Ureter (tissue), 1 donor: ENCODE measurements at places on chromosomes 13 and 19.

DNA sequence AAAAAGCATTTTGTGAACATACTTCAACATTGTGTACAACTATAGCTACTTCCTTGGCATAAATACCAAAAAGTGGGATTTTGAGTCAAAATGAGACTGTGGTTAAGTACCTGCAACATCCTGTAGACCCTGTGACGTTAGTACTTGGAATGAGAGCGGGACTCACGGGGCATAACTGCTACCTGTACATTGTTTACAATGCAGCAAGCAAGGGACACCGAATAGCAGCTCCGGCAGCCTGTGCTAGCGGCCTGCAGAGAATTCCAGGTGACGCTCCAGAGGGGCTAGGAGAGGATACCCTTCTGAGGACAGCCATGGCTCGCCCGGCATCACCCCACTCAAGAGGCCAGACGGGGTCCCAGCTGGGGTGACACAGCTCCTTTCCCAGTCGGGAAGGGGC lies 824 bp upstream of the ZNF331 start:
- no peak for DNase-seq

DNA sequence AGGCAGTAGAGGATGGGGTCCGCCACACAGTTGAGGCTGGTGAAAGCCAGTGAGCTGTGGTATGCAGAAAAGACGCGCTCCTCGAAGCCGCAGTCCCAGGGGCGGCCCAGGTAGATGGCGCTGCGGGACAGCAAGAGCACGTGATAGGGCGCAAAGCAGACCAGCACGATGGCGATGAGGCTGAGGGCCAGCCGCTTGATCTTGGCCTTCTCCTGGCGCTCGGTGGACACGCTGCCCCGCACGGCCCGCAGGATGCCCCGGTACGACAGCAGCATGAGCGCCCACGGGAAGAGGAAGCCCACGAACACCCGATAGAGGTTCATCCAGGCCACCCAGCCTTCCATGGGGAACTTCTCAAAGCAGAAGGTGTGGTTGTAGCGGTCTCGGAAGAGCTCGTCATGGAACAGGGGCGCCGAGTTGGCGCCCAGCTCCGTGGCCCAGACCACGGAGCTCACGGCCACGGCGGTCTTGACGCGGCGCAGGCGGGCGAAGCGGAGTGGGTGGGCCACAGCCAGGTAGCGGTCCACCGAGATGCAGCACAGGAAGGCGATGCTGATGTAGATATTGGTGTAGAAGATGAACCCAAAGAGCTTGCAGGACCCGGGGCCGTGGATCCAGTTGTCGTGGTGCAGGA lies 6.5 kb upstream of the OPA3 start:
- DNase-seq: no peak

GRCh38 chr13:56718791-56719190 lies 421.9 kb upstream of the PRR20A start:
- no peak for DNase-seq

DNA sequence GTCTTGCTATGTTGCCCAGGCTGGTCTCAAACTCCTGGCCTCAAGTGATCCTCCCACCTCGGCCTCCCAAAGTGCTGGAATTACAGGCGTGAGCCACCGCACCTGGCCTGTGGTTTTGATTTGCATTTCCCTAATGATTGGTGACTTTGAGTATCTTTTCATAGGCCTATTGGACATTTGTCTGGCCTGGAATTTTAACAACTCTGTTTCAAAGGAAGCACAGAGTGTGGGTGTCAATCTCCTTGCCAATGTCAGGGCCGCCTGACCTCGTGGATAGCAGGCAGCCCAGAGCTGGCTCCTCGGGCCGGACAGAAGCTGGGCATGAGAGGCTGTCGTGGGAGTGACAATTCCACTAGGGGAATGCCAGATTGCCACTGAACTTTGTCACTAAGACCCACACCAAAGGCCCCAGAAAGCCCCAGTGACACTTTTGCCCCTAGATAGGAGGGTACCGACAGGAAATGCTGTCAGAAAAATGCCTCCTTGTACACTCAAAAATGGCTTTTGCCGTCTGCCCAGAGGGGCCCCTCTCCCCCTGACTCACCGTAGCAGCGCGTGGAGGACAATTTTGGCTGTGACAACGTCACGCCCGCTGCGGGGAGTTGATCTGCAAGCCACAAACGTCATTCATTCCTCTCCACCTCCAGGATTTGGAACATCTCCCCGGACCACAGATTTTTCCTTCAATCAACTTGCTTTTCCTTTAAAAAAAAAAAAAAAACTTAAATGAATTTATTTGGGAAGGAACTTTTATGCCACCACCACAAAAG lies 11.7 kb upstream of the ADGRE5 start:
- DNase-seq: no peak

DNA sequence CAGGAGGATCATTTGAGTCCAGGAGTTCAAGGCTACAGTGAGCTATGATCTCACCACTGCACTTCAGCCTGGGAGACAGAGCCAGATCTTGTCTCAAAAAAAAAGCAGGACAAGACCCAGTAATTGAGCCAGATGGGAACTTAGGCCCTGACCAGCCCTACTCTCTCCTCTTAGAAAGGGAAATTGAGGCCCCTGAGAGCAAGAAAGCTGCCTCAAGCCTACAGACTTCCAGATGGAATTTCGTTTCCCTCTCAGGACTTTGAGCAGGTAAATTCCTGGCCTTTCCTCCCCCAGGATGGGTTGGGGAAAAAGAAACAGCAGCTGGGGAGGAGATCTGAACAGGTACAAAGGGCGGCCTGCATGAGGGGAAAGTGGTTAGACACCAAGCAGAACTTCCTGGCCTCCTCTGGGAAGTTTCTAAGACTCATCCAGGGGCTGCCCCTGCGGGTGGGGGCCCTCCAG lies 3.6 kb upstream of the BCL3 start:
- DNase-seq: no peak

- DNase-seq: no peak
Measured at GRCh38 chr19:44722131-44723121, 23.5 kb downstream of the CEACAM16 start.

GRCh38 chr13:73943137-73943964 lies 190.9 kb downstream of the KLF12 start:
- DNase-seq: no peak

GRCh38 chr13:88417801-88418200 lies 746.6 kb downstream of the SLITRK5 start:
- no peak for DNase-seq

DNA sequence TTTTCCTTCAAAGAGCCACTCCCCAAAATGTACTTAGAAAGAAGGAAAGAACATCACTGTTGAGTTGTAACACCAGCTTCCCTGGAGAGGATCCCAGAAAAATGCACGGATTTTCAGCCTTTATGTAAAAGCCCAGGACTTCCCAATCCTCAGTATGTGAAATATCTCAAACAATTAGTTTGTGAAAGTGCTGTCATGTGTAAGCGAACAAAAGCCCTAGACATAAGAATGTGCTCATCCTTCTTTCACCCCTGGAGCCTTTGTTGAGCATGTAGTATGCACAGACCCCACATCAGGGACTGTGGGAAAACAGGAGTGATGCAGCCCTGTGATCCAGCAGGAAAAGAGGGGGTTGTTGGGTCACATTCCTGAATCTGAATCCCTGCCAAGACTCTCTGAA lies 441.4 kb upstream of the ZNF507 start:
- DNase-seq: no peak

DNA sequence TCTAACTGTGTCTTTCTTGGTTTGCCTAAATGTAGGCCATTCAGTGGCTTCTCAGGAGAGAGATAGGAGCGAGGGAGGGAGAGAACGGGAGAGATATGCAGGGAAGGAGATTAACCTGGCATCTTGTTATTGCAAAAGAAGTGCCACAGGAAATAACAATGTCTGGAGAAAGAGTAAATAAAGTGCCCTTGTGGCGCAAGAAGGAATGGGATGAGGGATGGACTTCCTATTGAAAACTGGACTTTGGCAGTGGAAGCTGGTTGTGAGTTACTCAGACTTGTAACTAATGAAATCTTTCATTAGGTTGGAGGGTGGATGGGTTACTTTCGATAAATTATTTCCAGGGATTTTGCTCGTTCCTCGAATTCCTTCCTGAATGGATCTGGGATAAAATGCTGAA lies 136.1 kb downstream of the LACC1 start:
- DNase-seq: no peak

DNA sequence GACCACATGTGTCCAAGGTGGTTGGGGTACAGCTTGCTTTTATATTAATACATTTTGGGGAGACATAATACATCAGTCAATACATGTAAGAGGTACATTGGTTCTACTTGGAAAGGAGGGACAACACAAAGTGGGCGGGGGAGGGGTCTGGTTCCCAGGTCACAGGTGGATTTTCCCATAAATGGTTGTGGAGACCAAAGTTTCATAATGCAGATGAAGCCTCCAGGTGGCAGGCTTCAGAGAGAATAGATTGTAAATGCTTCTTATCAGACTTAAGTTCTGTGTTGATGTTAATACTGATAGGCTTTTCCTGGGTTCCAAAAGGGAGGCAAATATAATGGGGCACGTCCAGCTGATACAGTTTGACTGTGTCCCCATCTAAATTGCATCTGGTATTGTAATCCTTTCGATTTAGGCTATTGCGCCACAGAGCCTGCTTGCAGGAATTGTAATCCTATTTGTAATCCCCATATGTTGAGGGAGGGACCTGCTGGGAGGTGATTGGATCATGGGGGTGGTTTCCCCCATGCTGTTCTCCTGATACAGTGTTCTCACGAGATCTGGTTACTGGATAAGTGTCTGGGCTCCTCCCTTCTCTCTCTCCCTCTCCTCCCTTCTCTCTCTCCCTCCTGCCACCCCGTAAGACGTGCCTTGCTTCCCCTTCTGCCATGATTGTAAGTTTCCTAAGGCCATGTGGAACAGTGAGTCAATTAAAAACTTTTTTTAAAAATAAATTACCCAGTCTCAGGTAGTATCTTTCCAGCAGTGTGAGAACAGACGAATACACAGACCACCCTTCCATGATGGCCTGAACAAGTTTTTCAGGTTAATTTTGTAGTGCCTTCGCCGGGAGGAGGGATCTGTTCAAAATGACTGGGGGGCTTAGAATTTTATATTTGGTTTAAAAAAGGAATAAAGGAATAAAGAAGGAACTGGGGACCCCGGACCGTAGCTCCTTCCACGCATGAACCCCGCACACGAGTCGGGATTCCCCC lies 44.9 kb downstream of the ZNF823 start:
- DNase-seq: no peak

DNA sequence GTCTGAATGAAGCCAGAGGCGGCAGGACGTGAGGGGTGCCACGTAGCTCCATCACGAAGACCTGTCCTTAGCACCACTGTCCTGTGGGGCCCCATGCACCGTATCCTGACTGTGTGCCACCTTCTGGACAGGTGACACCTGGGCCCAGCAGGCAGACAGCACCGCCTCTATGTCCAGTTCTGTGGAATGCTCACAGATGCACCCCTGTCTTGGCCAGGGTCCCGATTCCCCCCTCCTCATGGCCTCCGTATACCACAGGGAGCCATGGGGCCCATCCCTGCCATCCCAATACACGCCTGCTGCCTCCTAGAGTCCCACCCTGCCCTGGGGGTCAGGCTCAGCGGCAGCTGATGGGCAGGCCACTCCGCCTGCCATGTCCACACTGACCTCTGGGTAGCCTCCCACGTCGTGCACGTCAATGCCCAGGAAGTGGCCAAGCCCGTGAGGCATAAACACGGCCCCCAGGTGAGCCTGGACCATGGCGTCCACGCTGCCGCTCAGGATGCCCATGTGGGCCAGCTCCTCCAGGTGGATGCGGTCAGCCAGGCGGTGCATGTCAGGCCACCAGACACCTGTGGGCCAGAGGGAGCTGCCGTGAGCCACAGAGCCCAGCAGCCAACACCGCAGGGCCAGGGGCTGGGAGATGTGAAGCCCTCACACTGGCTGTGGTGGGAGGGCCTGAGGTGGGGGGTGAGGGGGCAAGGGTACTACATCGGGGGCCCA lies 17.6 kb downstream of the CEBPG start:
- no peak for DNase-seq

GRCh38 chr13:22017226-22017625 lies 346.4 kb downstream of the FGF9 start:
- no peak for DNase-seq

DNA sequence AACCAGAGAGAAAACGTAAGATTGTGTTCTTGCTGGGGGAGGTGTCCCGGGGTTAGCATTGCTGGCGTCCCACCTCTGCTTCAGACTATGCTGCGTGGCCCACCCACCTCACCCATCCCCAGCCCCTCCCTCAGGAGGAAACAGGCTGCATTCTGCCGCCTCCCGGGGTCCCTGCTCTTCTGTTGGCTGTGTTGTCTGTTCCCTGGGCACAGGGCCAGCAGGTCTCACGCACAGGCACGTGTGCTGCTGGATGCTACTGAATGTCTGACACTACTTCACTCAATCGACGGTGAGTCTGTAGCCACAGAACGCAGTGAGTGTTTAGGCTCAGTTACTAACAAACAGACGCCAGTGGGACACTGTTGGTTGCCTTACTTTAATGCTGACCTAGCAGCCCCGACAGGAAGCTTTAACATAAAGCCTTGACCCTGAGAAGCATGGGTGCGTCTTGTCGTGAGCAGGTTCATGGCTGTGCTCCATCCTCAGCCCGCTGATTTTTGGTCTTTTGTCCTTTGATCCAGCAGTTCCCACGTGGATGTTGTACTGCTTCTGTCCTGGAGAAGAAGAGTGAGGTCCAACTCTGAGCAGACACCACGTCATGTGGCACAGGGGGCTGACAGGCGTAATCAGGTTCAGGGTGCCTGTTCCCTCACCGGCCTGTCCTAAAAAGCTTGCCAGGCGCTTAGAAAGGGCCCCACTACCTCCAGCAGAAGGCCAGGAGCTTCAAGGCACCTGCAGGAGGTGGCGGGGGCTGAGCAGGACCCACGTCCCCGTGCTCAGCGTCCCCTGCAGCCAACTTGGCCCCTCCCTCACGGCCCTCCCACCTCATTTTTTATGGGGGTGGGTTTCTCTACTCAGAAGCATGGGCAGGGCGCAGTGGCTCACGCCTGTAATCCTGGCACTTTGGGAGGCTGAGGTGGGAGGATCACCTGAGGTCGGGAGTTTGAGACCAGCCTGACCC lies 26.0 kb downstream of the NAXD start:
- no peak for DNase-seq

GRCh38 chr13:108146642-108147041 lies 68.7 kb downstream of the LIG4 start:
- no peak for DNase-seq

GRCh38 chr13:74115133-74115532 lies 19.1 kb downstream of the KLF12 start:
- DNase-seq: no peak

- no peak for DNase-seq
Measured at GRCh38 chr19:5211217-5211822, 129.3 kb downstream of the PTPRS start.

- peak; percentile 93 for DNase-seq
Measured at GRCh38 chr19:52171321-52172169, at the start of gene ZNF836. TSS of gene ZNF836 (minus strand) at chr19:52171621. CDS start at chr19:52168072, 3,549 bp downstream.

- DNase-seq: no peak
Measured at GRCh38 chr13:80454245-80454644, 113.3 kb upstream of the SPRY2 start.
